ENCODE measurements at places on chromosomes 16 and 17. TPM values are rescaled to one million over a fixed set of nuclear protein-coding genes. Genes with fewer than 3 reads are reported as not detected.

- DNase-seq = peak; percentile 79
- H3K36me3 ChIP-seq = no peaks in the 10 kb centered on the region
- no peak within 1 kb of the TSS for H3K27ac ChIP-seq
- peaks cover 16% of the 10 kb centered on the region for H3K4me1 ChIP-seq
- H3K27me3 ChIP-seq = peaks cover 57% of the 10 kb centered on the region
- H3K4me3 ChIP-seq = peak within 1 kb of the TSS; percentile 66
Observed at GRCh38 chr17:38605841-38606645, at the start of gene SRCIN1. SRCIN1 (minus strand) TSS chr17:38605952; CDS start chr17:38605705, 247 bp downstream.

DNA sequence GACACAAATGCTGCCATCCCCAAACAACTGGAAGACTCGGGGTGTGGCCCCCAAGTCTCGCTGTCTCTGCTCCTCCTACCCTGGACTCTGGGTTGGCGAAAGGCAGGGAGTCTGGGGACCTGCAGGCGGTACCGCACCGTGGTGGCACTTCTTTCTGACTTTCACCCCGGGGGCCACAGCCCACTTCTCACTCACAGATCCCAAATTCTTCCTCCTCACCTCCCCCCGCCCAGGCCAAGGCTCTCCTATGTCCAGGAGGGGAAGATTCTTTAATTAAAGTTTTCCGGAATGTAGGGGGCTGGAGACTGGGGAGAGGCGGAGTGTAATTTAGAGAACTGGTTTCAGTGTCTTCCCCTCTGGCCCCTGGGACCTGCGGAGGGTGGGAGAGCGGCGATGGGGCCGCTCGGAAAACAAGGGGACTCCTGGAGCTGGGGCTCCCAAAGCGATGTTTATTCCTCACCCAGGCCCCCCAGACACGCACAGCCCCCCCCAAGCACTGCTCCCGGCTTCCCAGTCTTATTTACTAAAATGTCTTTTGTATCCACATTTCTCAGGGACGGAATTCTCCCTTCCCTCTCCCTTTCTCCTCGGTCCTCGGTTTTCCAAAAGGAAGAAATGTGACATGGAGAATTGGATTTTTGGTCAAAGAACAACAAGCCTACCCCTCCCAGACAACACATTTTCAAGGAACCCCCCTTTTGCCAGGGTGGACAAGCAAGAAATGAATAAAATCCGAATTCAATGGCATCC lies 1.2 kb downstream of the WNT3 start:
- no peak overlapping the region for H3K27ac ChIP-seq
- no peak overlapping the region for H3K4me3 ChIP-seq
- no peaks in the 10 kb centered on the region for H3K36me3 ChIP-seq
- H3K27me3 ChIP-seq = peaks cover 78% of the 10 kb centered on the region
- no peak for DNase-seq
- H3K4me1 ChIP-seq = peaks cover 26% of the 10 kb centered on the region

DNA sequence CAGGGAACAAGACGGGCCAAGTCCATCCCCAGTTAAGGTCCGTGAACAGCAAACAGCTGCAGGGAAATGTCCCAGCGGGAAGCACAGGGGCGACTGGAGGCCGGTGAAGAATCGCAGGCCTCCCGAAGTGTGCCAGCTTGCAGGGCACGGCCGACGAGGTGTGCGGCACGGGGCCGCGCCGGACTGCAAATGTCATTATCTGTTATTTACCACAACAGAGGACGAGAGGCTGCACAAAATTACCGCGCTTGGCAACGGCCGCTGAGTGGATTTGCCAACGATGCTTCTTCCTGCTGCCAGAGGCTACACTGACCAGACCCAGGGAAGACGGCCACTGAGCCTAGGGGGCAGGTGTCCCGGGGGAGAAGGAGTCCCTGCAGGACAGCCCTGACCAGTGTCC lies 53.1 kb downstream of the RPH3AL start:
- no peaks in the 10 kb centered on the region for H3K27me3 ChIP-seq
- H3K4me1 ChIP-seq = no peaks in the 10 kb centered on the region
- no peak for DNase-seq
- no peak overlapping the region for H3K27ac ChIP-seq

STX1B gene
- 1.3 TPM for total RNA-seq

DNA sequence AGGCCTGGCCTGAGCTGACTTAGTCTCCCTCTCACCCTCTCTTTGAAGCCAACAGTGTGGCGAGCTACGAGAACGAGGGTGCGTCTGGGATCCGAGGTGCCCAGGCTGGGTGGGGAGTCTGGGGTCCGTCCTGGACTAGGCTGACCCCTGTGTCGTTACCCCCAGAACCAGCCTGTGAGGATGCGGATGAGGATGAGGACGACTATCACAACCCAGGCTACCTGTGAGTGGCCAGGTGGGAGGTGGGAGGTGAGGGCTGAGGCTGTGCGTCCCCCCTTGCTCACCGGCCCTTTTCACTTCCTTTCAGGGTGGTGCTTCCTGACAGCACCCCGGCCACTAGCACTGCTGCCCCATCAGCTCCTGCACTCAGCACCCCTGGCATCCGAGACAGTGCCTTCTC lies 1.6 kb downstream of the LAT start:
- DNase-seq = peak; percentile 45
- H3K27ac ChIP-seq = peak overlapping the region; percentile 89
- H3K27me3 ChIP-seq = no peaks in the 10 kb centered on the region

DNA sequence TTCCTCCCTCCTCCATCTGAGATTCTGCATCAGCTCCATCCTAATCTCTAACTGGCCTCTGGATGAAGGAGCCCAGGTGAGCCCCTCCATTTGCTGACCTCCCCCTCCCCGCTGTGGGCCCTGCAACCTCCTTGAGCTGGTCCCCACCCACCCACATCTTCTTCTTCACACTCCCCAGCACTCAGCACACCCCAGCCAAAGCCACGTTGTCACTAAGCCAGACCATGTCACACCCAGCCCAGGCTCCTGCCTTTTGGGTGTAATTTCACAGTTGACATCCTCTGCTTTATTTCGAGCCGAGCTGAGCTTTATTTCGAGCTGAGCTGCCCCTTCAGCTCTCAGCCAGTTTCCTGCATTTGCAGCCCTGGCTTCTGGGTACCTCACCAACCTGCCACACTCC lies 282.7 kb upstream of the TNRC6C start:
- H3K27ac ChIP-seq = no peak overlapping the region
- DNase-seq = no peak
- no peak overlapping the region for H3K4me3 ChIP-seq
- no peaks in the 10 kb centered on the region for H3K27me3 ChIP-seq

DNA sequence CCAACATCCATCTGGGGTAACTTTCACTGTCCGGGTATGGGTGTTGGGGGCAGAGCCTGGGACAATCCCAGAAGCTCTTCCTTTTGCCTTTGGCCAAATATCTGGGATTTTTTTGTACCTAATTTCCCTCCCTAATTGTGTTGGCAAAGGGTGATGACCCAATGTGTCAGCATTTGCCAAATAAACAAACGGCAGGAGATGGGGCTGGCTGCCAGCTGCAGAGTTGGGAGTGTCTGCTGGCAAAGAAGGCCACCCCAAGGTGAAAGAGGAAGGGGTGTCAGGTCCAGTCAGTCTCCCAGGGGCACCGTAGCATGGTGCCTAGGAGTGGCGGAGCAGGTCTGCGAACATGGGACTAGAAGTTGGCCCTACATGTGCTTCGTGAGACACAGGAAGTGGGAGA lies 73.0 kb downstream of the SLC6A2 start:
- DNase-seq = no peak
- no peaks in the 10 kb centered on the region for H3K36me3 ChIP-seq
- H3K4me3 ChIP-seq = no peak overlapping the region
- H3K4me1 ChIP-seq = no peaks in the 10 kb centered on the region

DNA sequence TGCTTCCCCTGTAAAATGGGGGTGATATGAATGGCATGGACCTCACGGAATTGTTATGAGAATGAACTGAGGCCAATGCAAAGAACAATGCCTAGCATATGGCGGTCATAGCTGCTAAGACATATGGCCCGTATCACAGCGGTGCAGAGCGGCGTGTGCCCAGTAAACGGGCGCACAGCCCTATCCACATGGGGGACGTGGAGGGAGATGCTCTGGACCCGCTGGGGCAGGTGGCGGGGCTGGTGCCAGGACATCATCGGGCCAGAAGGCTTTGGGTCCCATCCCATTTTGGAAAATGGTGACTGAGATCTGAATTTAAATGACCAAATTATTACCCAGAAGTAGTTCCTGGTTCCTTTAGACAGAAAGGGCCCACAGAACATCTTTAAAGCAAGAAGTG lies 18.5 kb upstream of the CPSF4L start:
- no peaks in the 10 kb centered on the region for H3K27me3 ChIP-seq
- no peaks in the 10 kb centered on the region for H3K36me3 ChIP-seq
- H3K4me1 ChIP-seq = no peaks in the 10 kb centered on the region
- no peak overlapping the region for H3K4me3 ChIP-seq

DNA sequence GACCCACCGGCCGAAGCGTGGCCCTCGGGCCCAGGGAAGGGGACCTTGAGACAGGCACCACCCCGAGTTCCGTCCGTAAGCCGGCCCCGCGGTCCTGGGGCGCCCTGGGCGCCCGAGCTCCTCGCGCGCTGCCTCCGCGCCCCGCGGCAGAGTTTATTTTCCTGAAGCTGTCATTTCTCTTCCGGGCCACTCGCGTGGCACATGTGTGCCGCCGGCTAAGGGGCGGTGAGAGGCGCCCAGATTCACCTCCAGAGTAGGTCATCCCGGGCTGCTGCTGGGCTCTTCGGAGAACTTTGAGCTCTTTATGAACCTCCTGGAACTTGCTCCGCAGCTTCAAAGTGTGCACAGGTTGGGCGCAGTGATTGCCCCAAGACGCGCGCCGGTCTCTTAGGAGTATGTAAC lies 489 bp downstream of the ZC3H18 start:
- H3K27ac ChIP-seq = peak overlapping the region; percentile 67
- peak; percentile 63 for DNase-seq
- H3K4me3 ChIP-seq = peak overlapping the region; percentile 88
- no peaks in the 10 kb centered on the region for H3K27me3 ChIP-seq
- H3K36me3 ChIP-seq = peaks cover 20% of the 10 kb centered on the region

CCL2 gene
- not detected for total RNA-seq

HBA2 gene
- total RNA-seq = not detected

- peak overlapping the region; percentile 56 for H3K4me3 ChIP-seq
- H3K4me1 ChIP-seq = peaks cover 23% of the 10 kb centered on the region
- peaks cover 46% of the 10 kb centered on the region for H3K27me3 ChIP-seq
- H3K27ac ChIP-seq = no peak overlapping the region
- DNase-seq = peak; percentile 58
Observed at GRCh38 chr17:49993423-49994060, 1.5 kb downstream of the DLX3 start.

RAB11FIP4 gene
- total RNA-seq = 30.3 TPM

HOXB1 gene
- total RNA-seq = not detected

DNA sequence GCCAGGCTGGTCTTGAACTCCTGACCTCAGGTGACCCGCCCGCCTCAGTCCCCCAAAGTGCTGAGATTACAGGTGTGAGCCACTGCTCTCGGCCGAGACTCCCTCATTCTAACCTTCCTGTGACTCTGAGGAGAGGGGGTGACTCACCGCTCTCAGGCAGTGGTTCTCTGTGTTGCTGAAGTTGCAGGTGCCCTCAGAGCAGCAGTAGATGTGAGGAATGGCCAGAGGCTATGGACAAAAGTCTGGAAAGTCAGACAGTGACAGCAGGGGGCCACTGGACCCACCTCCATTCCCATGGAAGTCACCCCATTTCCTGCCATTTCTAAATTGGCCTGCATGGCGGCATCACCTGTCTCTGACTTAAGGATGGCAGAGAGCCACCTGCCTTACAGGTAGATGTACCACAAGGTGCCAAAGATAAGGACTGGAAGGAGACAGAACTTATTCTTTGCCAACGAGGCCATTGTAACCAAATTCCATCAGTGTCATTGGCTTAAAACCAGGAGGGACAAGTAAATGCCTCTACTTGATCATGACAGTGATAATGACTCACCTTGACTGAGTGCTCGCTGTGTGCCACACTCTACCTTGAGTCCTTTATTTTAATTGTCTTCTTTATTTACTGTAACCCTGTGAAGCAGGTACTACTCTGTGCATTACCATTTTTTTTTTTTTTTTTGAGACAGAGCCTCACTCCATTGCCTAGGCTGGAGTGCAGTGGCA lies 15.3 kb upstream of the CNOT1 start:
- no peak overlapping the region for H3K4me3 ChIP-seq
- H3K27me3 ChIP-seq = no peaks in the 10 kb centered on the region
- H3K36me3 ChIP-seq = no peaks in the 10 kb centered on the region
- no peak overlapping the region for H3K27ac ChIP-seq

GRCh38 chr16:71894921-71895678 lies at the start of gene IST1:
IST1 (plus strand) TSS chr16:71895531; CDS start chr16:71915641, 20,110 bp downstream.
- peak; percentile 99 for DNase-seq
- H3K27ac ChIP-seq = peak within 1 kb of the TSS; percentile 94

CARD14 gene
- not detected for total RNA-seq

DNA sequence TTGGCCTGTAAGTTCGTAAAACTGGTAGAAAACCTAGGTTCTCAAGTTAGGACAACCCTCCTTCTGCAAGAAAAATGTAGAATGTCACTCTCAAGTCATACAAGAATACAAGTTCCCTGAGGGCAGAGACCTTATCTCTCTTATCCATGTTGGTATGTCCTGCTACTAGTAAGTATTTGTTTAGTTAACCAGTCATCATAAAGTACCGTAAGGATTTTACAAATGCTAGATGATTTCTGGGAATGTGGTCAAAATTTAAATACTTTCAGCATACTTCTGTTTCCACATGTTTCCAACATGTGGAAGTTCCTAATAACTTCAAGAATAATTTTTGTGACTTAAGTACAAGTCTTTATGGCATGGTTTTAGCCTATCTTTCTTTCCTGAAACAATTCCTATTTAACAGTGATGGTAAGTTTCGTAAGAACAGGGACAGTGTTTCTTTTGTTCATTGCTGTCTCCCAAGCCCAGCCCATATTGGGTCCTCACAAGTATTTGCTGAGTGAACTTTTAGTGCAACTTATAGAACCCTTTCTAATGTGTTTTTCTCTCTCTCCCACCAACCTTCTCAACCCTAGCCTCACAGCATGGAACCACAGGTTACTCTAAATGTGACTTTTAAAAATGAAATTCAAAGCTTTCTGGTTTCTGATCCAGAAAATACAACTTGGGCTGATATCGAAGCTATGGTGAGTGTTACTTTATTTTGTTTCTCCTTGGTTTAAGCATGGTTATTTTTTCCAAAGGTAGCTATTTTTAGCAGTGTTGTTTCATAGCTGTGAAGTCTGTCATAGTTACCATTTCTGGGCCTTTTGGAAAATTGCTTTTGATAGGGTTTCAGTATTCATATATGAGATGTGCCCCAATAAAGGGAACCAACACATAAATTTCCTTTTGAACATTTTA lies 4.5 kb downstream of the NBR1 start:
- H3K36me3 ChIP-seq = peaks cover 27% of the 10 kb centered on the region
- no peaks in the 10 kb centered on the region for H3K27me3 ChIP-seq
- no peak for DNase-seq
- H3K4me1 ChIP-seq = peaks cover 46% of the 10 kb centered on the region

CCL17 gene
- total RNA-seq = 1.2 TPM

ABCC6 gene
- total RNA-seq = 0.07 TPM

HIC1 gene
- total RNA-seq = 13.6 TPM
